RWPE1 (cell line): ENCODE measurements at places on chromosomes 7 and 10.

GRCh38 chr10:96579133-96579532, 7.7 kb downstream of the TM9SF3 start:
- no peak for DNase-seq

GRCh38 chr10:63574011-63574410, 52.8 kb downstream of the REEP3 start:
- DNase-seq, result no peak

- DNase-seq, result no peak
Observed at GRCh38 chr10:6254201-6254600, 51.5 kb downstream of the PFKFB3 start.

DNA sequence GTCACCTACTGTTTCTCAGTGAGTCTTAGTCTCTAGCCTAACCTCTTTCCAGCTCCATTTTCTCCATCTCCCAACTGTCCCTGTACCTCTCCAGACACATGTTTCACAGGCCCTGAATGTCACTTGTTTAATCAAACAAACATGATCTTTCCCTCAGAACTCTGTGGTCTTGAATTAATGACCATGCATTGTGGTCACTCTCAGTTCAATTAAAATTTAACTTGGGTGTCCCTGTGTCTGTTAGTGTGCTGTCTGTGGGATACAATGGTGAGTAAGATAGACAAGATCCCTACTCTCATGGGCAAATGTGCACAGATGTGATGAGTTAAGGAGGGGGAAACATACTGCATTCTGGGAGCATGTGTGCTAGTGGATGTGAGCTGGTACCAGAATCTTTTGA, 65.0 kb downstream of the RBM33 start:
- DNase-seq, result no peak

- DNase-seq, result peak; percentile 67
Observed at GRCh38 chr10:129030996-129031843, 435.8 kb upstream of the MGMT start.

DNA sequence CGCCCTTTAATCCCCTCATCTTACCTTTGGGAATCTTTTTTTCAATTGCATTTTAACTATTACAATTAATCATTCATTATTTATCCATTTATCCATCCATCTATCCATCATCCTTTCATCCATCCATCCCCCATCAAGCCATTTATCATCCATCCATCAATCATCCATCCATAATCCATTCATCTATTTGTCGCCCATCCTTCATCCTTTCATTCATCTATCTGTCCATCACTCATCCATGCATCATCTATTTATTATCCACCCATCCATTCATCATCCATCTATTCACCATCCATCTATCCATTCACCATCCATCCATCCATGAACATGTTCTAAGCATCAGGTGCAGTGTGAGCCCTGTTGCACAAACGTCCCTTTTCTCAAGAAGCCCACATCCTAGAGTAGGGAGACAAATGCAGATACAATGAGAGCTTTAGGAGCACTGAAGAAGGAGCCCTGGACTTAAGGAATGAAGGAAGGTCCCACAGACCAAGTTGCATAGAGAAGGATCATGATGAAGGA, 199.5 kb downstream of the ADAM12 start:
- no peak for DNase-seq

DNA sequence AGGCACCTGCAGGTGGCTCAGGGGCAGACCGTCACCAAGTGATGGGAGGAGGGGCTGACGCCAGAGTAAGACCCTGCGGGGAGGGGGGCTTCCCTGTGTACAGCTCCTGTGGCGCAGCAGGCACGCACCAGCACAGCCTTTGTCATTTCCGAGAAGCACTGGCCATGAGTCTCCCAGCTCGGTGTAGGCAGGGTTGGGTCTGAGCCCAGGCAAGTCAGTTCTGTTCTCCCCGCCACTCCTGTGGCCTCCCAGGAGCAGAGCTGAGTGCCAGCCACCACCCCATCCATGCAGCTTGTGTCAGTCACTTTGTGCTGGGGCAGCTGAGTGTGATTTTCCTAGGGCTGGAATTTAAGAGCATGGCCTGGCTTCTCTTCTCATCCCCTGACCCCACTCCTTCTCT, 13.2 kb downstream of the CPSF4 start:
- no peak for DNase-seq

GRCh38 chr7:77698042-77698625, 1.9 kb downstream of the RSBN1L start:
- DNase-seq, result no peak

DNA sequence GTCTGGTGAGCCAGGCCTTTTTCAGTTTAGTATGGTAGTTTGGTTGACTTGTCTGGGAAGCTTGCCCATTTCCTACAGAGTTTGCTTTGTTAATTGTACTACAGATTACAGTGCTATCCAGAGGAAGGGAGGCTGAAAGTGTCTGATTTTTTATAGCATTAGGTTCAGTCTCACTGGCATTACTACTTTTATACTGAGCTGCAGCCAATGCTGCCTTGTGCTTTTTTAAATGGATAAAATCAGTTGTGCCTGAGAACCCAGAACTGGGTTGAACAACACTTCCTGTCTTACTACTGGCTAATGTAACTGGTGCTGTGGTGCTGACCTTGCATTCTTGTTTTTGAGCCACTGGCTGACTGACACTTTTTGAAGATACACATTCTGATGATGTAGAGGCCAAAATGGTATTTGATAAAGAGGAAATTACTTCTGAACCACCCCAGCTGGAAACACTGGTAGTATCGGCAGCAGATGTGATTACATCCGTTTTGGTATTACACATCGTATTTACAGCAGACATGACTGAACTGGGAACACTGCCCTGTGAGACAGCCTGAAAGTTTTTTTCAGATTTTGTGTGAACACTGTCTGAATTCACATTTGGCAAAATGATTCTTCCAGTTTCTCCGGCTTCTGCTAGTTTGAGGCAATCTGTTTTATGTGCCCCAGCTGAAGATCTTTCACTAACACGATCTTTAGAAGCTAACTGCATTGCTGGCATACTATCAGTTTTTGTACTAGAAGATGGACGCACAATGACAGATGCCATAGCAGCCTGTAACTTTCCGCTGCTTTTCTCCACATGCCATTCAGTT, 74.1 kb downstream of the NRBF2 start:
- DNase-seq, result peak; percentile 3

DNA sequence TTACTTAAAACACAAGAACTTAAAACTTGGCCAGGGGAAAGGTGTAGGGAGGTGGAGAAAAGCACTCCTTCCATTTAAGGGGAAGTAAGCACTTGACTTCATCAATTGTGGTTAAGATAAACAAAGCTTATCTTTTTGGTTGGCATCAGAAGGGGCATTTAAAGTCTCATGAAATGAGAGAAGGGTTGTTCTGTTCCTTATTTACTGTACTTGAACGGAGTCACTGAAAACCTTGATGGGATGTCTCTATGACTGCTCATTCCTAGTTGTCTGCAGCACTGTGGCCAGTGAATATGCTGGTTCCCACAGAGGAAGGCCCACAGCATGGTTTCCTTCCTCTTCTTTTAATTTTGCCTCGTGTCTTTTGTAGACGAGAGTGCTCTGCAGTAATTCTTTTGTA, 229.3 kb downstream of the AUTS2 start:
- DNase-seq, result no peak

- DNase-seq, result no peak
Observed at GRCh38 chr7:44595934-44596635, 10.3 kb upstream of the OGDH start.

DNA sequence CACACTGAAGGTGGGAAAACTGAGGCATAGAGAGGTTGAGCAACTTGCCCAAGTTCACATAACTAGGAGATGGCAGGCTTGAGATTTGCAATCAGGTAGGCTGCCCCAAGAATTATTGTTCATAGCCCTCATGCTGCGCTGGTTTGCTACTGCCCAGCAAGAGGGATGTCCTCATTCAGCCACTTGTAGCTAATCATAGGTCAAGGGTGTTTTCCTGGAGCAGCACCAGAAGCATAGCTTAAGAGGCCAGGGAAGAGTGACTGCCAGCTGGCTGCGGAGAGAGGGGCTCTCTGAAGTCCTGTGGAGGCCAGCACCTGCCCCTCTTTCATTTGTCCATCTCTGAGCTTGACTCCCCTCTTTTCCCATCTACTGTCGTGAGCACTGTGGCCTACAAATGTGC, 15.0 kb downstream of the CDHR3 start:
- no peak for DNase-seq
